ENCODE measurements at places on chromosomes 12 and 14.

- no peak for DNase-seq
These were observed 18.0 kb upstream of the MAP3K9 start for GRCh38 chr14:70827347-70827746.

DNA sequence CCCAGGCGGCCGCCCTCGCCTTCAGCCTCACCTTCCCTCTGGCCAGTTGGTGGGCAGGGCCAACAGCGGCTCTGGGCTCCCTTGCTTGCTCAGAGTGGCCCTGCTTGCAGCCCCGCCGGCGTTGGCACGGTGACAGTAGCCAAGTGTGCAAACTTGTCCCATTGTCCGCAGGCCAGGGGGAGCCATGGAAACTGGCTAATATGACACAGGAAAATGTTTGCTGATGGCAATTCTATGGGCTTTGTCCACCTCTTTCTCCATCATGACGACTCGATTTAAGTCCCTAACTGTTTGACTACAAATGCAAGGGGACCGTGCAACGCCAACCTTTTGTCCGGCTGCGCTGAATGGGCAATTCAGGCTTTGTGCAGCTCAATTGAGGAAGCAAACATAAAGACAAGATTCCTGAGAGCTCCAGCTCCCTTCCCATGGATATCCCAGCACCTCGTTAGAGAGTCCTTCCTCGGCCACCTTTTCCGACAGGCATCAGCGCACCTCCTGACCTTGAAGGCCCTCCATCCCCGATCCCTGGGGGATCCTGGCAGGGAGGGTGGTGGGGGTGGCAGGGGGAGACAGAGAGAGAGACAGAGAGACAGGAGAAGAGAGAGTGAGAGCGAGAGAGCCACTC, 785 bp upstream of the FAM181A start:
- no peak for DNase-seq

GRCh38 chr12:9064201-9064814, 51.4 kb downstream of the A2M start:
- no peak for DNase-seq

DNA sequence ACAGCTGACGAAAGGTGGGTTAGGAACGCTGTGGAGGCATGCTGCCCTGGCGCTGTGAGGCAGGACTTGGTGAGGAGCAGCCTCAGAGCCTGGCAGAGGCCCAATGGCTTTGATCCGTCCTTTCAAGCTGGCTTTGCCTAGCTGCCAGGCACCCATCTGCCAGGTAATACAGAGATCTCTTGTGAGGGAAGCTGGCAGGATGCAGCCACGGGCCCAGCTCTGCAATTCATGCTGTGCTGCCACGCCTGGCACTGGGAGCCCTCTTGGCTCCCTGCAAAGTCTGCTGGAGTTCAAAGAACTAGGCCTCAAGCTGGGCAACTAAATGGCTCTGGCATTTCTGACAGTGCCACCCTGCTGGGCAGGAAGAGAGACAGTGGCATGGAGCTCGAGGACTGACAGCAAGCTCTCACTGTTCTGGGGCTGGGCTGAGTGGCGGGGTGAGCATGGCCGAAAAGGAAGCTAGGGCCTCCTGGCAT, 18.7 kb downstream of the IQSEC3 start:
- DNase-seq, result no peak

DNA sequence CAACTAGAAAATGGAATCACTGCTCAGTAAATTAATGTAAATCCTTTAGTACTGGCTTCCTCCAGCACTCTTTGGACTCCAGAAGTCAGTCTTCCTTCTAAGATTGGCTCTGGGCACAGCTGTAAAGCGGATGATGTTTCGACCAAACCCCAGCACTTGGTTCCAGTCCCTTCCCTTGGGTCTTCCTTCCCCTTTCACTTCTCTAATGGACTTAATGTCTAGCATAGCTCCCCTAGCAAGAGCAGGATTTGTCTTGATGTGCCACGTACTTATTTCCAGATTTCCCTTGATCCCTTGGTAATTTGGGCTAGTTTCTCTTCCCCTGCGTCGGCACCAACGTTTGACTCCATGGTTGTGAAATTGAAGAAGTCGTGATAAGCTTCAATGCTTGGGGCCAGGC, 28.3 kb downstream of the C12orf75 start:
- DNase-seq, result no peak

GRCh38 chr14:103001226-103001625, 56.1 kb downstream of the CDC42BPB start:
- DNase-seq, result no peak

DNA sequence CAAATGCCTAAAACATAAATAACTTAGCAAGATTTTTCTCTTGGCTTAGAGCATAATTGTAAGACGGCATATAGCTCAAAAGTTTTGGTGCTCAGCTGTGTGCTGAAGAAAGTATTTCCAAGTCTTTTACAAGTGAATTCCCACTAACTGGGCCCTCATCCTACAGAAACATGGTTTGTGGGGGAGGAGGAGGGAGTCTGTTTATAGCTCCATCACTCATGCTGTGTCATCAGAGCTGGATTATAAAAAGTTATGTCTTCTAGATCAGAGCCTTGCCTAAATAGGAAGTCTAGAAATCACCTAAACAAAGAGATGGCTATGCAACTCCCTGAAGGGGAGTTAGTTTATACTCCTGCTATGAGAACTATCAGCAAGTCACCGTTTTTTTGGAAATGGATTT, 65.9 kb upstream of the OTOGL start:
- peak; percentile 56 for DNase-seq

DNA sequence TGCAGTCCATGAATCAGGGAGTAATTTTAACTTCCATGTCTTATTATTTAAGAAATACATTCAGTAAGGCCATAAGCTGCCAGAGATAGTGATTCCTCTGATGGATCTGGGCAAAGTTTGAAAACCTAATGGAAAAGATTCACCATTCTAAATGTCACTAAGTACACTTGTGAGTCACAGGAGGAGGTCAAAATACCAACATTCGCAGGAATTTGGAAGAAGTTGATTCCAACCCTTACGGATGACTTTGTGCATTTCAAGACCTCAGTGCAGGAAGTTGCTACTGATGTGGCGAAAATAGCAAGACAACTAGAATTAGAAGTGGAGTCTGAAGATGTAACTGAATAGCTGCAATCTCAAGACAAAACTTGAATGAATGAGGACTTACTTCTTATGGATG, 69.8 kb downstream of the OSBPL8 start:
- no peak for DNase-seq

DNA sequence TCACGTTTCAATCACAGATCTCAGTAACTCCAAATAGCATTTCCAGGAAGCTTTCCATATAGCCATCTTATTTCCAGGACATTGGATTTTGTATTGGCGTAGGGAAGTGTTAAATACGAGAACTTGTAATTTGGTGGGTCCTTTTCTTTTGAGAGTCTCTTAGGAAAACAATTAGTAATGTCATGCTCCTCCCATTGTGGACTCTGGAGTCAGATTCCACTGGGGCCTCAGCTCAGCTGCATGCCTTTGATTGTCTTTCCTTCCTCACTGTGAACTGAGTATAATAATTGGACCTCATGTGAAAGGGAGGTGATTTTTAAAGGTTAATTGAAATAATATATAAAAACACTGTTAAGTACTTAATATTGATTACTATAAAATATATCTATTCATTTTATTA, 462.6 kb downstream of the NPAS3 start:
- DNase-seq, result no peak

DNA sequence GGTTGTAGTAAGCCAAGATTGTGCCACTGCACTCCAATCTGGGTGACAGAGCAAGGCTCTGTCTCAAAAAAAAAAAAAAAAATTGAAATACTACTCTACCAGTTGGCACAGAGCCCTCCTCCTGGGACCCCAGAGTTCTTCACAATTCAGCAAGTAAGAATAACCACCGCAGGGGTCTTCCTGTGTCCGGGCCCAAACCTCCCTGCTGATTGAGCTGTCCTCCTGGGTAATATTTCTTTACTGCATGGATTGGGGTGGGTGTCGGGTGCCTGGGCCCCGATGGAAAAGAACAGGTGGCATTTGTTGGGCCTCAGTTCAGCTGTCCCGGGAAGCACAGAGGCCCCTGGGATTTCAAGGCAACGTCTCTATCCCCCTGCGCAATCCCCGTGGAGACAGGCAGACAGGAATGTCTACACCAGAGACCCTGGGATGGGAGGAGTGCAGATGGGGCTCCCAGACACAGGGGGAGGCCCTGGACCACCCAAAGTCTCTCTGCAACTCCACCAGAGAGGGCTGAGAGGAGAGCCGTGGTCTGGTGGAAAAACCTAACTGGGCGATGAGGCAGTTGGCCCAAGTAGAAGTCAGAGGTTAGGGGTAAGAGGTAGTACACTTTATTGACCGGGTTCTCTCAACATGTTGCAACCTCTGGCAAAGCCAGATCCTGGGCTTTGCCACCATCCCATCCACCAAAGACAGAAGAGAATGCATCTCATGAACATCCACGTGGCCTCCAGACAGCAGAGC, 32.7 kb upstream of the VPS37B start:
- no peak for DNase-seq

DNA sequence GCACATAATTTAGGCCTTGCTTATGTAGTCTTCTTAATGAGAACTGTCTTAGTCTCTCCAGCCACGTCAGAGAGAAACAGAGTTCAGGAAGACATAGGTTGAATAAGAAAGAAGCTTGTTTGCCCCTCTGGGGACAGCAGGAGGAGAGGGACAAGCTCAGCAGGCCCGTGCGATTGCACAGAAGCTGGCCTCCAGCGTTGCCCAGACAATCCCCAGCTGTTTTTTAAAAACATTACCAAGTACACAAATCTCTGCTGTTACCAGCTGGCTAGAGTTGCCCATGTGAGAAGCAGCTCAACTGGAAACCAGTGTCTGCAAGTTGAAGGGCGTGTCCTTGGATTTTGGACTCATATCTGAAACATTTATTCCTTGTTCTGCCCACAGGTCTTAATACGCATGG, 232.6 kb downstream of the EFCAB11 start:
- no peak for DNase-seq

- DNase-seq, result no peak
These were observed 64.9 kb downstream of the DDX51 start for GRCh38 chr12:132079200-132079599.

- no peak for DNase-seq
These were observed 435.3 kb upstream of the TMTC1 start for GRCh38 chr12:30219047-30219446.

- no peak for DNase-seq
These were observed 76.2 kb downstream of the ETV6 start for GRCh38 chr12:11725686-11726085.

- no peak for DNase-seq
These were observed 306.7 kb upstream of the E2F7 start for GRCh38 chr12:77372026-77372425.

GRCh38 chr14:41900644-41901043, 294.0 kb downstream of the LRFN5 start:
- DNase-seq, result no peak

DNA sequence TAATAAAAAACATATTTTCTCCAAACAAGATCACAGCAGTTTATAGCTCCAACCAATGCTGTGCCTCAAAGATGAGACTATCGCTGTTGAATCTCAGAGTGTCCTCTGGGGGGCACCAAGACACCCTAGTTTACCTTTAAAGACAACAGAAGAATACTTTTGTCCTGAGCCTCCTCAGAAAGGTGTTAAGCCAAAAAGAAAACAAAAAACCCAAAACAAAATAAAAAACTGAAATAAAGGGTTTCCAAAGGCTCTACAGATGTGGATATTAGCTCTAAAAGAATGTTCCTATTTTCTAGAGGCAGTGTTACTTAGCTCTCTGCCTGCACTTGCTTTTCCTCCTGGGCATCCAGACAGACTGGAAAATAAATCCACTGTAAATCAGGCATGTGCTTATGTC, 86.9 kb upstream of the TTC7B start:
- DNase-seq, result peak; percentile 39

DNA sequence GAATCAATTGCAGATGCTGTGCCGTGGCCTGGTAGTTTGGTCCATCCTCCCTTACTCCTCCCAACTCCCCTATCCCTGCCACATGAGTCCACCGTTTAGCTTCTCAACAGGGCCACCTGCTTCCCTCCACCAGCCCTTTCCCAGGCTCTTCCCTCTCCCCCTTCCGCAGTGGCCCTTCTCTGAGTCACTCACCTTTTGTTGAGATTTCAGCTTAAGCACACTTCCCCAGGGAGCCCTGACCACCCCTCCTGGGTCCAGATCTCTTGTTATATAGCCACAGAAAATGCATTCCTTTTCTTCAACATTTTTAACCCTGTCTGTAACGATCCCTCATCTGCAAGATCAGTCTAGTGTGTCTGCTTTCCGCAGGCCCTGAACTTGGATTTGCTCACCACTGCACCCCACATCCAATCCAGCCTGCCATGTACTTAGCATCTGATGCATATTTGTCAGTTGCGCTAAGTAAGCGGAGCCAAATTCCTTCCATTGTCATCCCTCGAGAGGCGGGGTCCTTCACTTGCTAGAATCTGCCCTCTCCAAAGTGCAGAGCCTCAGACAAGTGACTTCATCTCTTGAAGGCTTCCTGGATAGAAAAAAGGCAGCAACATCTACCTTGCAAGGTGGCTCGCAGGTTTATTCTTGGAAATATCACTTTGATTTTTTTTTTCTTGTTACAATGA, 41.1 kb downstream of the TMEM63C start:
- DNase-seq, result no peak

- DNase-seq, result no peak
These were observed 119.7 kb upstream of the MED13L start for GRCh38 chr12:116397148-116397547.

GRCh38 chr14:102955636-102956408, 33.4 kb downstream of the AMN start:
- no peak for DNase-seq

- no peak for DNase-seq
These were observed 12.0 kb upstream of the PSEN1 start for GRCh38 chr14:73124180-73124894.

GRCh38 chr14:77375973-77376770, 722 bp downstream of the TMED8 start:
- DNase-seq, result no peak

GRCh38 chr12:64218597-64218996, 3.5 kb downstream of the KICS2 start:
- no peak for DNase-seq

GRCh38 chr12:107337346-107338095, 244.2 kb upstream of the CRY1 start:
- no peak for DNase-seq

GRCh38 chr14:54535126-54535525, 25.4 kb downstream of the CGRRF1 start:
- DNase-seq, result no peak

DNA sequence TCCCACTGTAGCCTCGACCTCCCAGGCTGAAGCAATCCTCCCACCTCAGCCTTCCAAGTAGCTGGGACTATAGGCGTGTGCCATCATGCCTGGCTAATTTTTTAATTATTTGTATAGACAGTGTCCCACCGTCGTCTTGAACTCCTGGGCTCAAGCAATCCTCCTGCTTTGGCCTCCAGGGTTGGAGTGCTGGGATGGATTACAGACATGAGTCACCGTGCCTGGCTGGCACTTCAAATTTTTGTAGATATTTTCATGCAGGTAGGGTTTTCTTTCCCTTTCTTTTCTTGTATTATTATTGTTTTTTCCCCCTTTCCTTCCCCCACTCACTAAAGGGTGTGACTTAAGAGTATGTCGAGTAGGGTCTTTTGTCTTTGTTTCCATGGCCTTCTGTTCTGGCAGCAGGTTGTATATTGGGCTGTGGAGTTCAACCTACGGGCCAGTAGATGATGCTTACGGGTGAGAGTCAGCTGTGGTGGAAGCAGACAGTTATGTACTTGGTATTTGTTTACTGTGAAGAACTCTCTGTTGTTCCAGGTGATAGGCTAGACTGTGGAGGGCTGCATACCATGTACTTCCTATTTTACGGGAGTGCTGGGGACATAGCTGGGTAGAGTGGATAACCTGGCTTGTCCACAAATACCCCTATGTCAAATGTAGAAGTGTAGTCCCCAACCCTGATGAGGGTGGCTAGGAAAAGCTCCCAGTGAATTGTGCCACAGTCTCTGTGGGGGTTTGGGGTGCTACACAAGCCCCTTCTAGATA, 30.7 kb downstream of the RAD51B start:
- no peak for DNase-seq

Measured in amniotic stem cell (primary cell).